IPS DF 19.7 (cell line): ENCODE measurements at places on chromosomes 16 and 17.

DNA sequence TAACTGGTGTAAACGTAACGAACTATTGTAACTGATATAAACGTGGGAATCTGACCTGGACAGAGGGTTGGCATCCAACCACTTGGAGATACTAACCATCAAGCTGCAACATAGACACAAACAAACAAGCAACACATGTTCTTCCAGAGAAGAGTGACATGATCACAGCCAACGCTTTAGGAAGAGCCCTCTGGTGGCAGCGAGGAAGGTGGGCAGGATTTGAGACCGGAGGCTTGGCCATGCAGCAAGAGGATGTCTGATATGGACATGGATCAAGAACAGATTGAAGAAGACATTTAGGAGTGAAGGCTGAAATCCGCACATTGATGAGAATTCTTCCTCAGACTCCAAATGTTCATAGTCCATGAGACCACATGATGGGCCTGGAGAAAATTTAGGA is 40.3 kb upstream of the TNRC6A start:
- DNase-seq: no peak

DNA sequence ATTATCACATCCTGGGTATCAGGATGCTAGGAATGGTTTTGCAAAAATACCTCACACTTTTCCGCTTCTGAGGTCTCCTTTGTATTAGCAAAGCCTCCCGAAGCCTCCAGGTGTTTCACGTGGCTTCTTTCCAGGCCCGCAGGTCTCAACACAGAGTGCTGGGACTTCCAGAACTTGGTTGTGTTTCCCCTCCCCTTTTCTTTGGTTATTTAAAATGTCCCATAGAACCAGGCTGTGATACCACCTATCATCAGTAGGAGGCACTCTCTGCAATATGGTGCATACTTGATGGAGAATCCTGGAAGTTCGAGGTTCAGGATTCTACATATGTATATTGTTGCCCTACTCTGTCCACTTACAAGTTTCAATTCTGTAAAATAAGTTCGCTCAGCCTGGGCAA is 28.8 kb downstream of the ATP2C2 start:
- DNase-seq: no peak

DNA sequence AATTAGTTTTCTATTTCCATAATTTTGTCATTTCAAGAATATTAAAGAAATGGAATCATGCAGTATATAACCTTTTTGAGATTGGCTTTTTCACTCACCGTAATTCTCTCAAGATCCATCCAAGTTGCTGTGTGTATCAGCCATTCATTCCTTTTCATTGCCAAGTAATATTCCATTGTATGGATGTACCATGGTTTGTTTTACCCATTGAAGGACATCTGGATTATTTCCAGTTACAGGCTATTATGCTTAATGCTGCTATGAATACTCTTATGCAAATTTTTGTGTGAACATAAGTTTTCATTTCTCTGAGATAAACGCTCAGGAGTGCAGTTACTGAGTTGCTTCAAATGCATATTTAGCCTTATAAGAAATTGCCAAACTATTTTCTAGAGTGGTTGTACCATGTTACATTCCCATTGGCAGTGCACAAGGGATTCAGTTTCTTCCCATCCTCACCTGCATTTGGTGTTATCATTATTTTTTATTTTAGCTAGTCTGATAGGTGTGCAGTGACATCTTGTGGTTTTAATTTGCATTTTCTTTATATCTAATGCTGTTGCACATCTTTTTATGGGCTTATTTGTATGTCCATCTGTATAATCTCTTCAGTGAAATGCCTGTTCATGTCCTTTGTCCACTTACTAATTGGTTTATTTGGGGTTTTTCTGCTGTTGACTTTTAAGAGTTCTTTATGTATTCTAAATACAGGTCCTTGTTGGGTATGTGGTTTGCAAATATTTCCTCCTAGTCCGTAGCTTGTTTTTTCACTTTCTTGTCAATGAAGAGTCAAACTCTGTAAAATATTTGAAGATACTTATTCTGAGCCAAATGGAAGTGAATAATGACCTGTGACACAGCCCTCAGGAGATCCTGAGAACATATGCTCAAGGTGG is 32.7 kb downstream of the BMERB1 start:
- DNase-seq: no peak

DNA sequence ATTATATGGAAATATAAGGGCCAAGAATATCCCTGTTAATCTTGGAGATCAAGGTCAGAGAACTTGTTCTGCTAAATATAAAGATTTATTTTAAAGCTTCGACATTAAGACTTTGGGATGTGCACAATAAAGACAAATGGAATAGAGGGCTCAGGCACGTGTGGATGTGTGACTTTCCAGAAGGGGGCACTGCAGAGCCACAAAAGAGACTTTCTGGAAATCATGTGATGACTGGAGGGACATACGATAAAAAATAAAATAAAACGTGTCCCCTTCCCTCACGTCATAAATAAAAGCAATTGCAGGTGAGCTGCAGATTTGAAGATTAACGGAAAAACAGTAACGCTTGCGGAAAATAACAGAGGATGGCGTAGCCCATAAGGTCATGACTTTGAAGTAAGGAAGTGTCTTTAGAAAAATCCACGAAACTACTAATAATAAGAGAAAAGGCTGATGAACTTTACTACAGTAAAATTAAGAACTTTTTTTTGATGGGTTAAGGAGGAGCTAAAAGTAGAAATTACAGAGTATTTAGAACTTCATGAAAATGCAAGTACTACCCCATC is 9.4 kb upstream of the ENGASE start:
- no peak for DNase-seq

DNA sequence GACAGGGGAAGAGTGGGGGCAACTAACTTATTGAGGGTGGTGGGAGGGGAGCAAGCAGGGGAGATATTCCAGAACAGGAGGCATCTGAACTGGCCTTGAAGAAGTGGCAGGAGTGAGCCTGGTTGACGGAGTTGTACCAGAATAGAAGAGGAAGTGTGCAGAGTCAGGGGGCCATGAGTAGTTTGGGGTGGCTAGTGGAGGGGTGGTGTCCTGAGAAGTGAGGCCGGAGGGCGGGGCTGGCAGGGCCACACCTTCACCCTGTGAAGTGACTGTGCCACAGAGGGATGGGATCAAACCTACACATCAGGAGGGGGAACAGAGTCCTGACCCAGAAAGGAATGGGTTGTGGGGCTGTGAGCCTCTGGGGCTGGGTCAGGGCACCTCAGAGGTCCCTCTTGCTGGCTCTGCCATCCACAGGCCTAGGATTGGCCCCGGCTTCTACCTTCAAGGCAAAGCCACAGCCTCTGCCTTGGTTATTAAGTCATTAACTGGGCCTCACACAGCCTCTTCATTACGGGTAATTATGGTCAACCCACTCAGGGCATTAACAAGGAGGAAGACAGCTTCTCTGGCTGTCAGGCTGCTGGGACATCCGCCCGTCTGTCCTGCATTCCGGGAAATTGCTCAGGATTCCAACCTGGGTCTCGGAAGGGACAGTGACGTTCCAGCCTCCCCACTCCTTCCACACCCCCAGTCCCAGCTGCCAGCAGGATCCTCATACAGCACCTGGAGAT is 12.7 kb downstream of the SPNS2 start:
- DNase-seq: no peak

- no peak for DNase-seq
These were observed 8.7 kb downstream of the FZD2 start for GRCh38 chr17:44565866-44566443.

DNA sequence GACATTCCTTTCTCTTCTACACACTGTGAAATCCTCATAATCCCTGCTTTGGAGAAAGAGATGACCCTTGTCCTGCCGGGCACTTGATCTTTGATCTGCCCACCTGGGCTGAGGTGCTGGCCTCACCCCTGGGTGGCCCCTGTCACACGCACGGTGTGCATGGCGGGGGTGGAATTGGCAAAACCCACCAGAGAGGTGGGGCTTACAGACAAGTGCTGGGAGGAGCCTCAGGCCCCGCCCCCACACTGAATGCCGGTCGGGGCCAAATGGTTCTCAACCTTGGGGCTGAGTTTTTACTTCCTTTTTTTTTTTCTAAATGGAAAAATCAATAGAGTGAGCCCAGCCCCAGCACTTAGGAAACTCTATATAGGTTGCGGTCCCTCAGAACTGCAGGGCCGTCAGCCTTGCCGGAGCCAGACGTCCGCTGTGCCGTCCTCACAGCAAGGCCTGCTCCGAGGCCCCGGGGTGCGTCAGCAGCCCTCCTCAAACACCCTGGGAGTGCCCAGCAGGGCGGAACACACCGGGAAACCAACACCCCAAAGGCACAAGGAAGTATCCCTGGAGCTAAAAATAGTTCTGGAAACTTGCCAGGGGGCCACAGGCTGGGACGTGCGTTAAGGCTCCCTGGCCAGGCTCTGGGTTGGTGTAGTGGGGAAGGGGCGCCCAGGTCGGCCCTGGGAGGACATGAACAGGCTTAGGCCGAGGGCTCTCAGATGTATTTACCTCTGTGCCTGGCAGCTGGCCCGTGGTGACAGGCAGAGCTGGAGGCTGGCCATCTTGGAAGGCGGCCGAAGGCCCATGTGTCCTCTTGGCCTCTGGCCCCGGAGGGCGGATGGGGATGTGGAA is 11.0 kb downstream of the GPRC5C start:
- DNase-seq: no peak

DNA sequence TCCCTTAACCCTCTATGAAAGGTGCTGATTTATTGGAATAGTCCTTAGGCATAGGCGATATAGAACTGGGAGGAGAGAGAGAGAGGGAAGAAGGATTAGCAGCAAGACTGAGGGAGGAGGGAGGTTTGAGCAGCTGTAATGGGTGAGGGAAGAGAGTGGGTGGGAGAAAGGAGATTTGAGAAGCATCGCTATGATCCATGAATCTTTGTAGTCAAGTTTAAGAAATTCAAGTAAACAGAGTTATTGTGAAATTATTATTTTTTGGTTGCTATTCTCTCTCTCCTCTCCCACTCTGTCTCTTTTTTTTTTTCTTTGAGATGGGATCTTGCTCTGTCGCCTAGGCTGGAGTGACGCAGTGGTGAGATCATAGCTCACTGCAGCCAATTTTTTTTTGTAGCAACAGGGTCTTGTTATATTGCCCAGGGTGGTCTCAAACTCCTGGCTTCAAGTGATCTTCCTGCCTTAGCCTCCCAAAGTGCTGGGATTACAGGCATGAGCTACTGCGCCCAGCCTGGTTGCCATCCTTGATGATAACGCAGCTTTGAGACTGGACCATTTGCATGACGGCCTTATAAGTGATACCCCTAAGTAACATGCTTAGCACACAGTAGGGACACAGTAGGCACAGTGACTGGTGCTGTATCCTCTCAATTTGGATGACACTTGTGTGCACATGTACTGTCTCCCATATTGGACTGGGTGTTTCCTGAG is 21.0 kb upstream of the TNS4 start:
- DNase-seq: no peak

DNA sequence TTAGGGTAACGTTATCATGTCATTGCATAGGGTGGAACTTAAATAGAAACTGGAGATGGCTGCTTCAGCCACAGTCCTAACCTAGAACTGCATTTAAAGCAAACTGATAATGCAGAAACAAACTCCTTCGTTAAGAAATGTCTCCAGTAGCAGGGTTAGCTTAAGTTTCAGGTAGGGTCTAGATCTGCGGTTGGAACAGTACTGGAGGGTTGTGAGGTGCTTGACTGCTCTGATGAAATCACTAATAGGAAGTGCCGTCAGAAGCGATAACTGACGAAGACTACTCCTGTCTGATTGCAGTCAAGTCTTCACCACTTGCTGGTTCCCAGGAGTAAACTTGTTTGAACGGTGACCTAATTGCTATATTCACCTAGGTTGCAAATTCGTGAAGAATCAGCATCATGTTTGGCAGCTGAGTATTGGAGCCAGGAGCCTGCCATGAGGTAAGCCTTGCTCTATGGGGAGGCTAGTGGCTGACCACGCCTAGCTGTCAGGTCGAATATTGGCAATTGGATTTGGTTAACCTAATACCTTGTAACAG is 24.5 kb downstream of the TRPV2 start:
- DNase-seq: no peak

DNA sequence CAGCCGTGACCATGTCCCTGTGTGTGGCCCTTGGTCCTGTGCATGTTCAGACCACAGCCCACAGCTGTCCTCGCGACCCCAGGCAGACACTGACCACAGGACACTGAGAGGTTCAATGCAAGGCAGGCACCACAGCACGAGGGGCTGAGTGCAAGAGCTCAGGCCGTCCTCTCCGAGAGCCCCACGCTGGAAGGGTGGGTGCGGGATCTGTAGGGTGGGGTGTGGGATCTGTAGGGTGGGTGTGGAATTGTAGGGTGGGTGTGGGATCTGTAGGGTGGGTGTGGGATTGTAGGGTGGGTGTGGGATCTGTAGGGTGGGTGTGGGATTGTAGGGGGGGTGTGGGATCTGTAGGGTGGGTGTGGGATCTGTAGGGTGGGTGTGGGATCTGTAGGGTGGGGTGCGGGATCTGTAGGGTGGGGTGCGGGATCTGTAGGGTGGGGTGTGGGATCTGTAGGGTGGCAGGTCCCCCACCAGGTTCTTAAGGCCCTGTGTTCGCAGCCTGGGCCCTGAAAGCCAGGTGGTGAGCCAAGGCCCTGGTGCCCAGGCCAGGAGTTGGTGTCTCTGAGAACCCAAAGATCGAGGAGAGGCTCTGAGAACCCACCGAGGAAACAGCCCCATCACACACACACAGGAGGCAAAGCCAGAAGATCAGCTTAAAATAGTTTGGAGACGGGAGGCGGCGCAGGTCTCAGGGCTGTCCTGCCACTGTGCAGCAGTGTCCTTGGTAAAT is 48.2 kb downstream of the METRNL start:
- no peak for DNase-seq

GRCh38 chr17:74531231-74531761 is at the start of gene CD300LB:
Gene CD300LB, minus strand, starts transcription at chr17:74531475. Its CDS starts 125 bp downstream, at chr17:74531350.
- no peak for DNase-seq

DNA sequence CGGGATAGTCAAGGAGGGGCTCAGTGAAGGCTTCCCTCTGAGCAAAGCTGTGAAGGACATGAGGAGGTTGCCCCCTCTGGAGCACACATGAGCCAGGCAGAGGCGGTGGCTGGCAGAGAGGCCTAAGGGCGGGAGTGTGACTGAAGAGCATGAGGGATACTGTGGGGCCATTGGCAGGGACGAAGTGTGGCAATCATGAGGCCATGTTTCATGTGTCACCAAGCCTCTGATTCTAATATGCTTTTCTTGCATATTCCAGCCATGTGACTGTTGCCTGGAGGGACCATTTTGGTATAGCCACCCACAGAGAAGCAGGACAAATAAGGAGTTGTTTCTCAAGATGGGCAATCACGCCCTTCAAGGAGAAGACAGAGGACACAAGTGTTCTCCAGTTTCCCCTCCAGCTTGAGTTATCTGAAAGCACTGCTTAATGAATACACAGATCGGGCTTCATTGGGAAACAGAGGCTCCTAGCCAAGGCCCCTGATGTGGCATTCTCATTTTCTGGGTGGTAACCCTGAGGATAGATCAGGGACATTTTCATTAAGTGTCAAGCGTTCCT is 68.0 kb downstream of the AKAP1 start:
- no peak for DNase-seq

- DNase-seq: no peak
These were observed 4.3 kb downstream of the CAMKK1 start for GRCh38 chr17:3888343-3889171.
